Stimulated activated CD8-positive, alpha-beta memory T cell treated with anti-CD3 and anti-CD28 coated beads, Interleukin-4, amount 100 ng/mL, for 24 hours (primary cell): ENCODE measurements at places on chromosomes 7 and 10.

- no peak for DNase-seq
Measured at GRCh38 chr10:49512121-49512809, 26.7 kb downstream of the ERCC6 start.

DNA sequence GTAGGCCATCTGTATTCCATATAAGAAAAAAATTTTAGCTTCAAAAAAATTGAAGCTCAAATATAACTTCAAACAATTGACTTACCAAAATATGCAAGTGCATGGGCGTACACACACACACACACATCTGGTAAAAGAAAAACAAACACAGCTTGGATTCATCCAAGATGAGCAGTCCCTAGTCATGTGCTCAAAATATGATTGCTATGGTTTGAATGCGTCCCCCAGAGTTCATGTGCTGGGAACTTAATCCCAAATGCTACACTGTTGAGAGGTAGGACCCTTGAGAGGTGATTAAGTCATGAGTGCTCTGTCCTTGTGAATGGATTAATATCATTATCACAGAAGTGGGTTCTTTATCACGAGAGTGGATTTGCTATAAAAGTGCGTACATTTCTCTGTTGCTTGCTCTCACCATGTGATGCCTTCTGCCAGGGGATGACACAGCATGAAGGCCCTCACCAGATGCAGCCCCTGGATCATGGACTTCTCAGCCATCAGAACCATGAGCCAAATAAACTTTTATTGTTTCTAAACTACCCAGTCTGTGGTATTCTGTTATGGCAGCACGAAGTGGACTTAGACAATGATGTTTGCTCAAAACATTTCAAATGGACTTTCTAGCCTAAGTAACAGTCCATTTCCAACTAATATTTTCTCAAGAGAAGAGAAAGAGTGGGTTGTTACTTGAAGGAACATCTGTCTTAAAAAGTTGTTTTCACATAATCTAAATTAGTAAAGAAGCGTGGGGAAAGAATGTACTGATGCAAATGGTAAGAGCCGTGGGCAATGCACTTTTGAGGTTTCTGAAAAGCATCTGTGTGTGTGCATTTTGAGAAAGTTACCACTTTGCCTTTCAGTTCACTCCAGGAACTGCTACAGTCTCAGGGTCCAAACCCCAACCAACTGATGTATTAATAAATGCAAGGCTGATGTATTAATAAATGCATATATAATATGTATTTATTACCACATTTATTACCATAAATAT lies 15.1 kb upstream of the SVIL start:
- no peak for DNase-seq

- no peak for DNase-seq
Measured at GRCh38 chr10:113228530-113228929, 278.5 kb downstream of the TCF7L2 start.

GRCh38 chr7:97027427-97028234 lies 3.0 kb upstream of the DLX5 start:
- peak; percentile 44 for DNase-seq

DNA sequence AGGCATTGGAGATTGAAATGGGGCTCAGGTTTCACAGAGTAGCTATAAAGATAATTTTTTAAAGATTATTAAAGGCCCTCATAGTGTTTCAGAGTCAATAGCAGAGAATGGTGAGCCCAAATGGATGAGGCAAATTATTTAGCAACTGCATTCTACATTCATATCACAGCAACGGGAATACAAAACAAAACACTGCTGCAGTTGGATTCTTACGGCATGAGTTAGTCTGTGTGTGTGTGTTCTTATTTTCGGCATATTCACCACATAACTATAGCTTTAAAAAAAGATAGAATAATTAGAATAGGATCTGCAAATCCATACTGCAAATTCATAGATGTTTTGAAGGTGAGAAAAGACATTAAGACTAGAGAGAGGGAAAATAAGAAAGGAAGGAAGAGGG lies 66.0 kb downstream of the SUGCT start:
- DNase-seq: no peak

- no peak for DNase-seq
Measured at GRCh38 chr7:131919920-131920709, 363.7 kb upstream of the PODXL start.

DNA sequence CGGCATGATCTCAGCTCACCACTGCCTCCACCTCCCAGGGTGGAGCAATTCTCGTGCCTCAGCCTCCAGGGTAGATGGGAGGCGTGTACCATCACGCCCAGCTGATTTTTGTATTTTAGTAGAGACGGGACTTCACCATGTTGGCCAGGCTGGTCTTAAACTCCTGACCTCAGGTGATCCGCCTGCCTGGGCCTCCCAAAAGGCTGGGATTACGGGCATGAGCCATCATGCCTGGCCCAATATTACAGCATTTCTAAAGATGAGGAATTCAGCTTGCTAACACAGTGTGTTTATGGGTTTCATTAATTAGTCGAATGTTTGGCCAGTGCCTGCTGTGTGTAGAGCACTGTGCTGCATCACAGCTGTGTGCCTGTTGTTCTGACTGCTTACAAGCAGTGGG lies 3.7 kb downstream of the WDR37 start:
- no peak for DNase-seq

- no peak for DNase-seq
Measured at GRCh38 chr7:141752634-141753033, 11.3 kb upstream of the TAS2R3 start.

DNA sequence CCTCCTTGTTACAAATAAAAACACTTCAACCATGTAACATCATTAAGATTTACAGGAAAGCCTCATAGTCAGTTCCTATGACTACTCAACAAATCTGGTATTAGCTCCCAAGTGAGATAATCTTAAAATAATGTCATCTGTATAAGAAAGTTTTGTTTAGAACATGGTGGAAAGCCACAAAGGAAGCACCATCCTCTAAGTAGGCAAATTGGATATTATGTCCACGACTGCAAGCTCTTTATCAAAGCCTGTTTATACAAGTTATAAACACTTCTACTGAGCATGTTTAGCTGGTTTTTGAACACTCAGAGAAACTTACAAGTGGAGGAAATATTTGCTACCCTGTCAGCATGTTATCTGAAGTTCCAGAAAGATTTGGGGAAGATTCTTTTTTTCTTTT lies 349.8 kb downstream of the ARL4A start:
- DNase-seq: no peak

GRCh38 chr7:50754241-50754640 lies 28.5 kb downstream of the GRB10 start:
- DNase-seq: no peak

GRCh38 chr10:45428611-45429510 lies 54.8 kb downstream of the ALOX5 start:
- DNase-seq: no peak

DNA sequence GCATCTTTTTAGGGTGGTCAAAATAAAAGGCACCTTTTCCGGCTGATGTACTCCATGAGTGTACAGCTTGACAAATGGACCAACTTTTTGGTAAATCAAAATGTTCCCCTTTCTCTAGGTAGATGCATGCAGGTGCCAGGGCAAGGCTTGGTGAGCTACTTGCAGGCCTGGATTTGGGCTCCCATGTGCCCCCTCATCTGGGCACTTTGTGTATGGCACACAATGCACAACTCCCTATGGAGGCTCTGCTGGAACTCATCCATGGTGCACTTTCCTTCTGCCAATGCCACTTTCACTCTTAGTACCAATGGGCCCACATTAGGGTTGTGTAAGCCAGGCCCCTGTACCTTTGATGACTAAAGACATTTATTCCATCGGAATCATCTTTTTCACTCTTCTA lies 300.8 kb downstream of the SDHAF3 start:
- no peak for DNase-seq

DNA sequence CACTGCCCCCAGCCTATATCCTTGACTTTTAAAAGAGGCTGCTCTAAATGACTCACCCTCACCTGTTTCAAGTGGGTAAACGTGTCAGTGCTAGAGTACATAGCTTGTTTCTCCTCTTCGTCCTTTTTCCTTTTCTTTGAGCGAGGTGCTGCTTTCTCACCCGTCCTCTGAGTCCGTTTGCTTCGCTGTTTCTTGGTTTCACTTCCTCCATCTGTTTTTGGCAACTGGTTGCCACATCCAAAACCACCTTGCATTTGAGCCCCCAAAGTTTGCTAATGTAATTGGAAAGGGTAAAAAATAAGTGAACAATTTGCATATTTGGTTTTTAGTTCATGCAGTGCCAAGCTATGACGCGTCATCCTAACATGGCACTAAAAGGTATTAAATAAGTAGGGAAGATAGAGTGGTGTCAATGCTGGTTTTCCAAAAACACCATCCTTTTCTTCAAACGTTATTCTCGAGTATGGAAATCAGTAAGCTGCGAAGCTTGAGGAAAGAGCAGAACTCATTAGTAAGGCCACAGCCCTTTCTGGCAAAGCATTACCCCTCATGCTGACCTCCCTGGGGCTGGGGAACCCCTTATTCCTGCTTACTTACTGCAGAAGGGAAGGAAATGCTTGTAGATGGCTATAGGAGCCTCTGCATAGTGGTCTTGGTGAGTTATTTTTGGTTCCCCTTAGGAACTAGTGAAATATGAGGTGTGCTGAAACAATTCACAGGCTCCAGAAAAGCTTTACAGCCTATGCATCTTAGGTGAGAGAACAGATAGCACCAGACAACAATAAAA lies 133.5 kb downstream of the GALNT11 start:
- DNase-seq: no peak

- no peak for DNase-seq
Measured at GRCh38 chr7:133664528-133664927, 411.6 kb downstream of the EXOC4 start.

GRCh38 chr7:100437150-100438100 lies 1.1 kb upstream of the PPP1R35 start:
- no peak for DNase-seq

DNA sequence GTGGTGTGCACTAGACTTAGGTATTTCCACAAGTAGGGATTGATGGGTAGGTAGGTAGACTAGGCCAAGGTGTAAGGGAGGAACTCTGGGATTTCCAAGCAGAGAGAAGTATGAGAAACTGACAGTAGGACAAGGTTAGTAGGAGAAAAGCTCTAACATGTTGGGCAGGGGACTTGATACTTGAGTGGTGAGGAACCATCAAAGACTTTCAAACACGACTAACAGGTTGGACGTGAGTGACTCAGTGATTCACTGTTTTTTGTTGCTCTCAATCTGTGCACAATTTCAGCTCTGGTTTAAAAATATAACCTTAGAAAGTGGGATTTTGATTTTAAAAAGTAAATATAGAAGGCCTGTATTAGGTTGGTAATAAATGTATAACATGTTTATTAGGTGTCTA lies 44.4 kb downstream of the KLHDC10 start:
- DNase-seq: no peak

- no peak for DNase-seq
Measured at GRCh38 chr7:84490661-84491060, 296.1 kb upstream of the SEMA3A start.

- no peak for DNase-seq
Measured at GRCh38 chr10:94219829-94220228, 142.9 kb downstream of the NOC3L start.

GRCh38 chr7:109029866-109030265 lies 460.2 kb downstream of the DNAJB9 start:
- no peak for DNase-seq

DNA sequence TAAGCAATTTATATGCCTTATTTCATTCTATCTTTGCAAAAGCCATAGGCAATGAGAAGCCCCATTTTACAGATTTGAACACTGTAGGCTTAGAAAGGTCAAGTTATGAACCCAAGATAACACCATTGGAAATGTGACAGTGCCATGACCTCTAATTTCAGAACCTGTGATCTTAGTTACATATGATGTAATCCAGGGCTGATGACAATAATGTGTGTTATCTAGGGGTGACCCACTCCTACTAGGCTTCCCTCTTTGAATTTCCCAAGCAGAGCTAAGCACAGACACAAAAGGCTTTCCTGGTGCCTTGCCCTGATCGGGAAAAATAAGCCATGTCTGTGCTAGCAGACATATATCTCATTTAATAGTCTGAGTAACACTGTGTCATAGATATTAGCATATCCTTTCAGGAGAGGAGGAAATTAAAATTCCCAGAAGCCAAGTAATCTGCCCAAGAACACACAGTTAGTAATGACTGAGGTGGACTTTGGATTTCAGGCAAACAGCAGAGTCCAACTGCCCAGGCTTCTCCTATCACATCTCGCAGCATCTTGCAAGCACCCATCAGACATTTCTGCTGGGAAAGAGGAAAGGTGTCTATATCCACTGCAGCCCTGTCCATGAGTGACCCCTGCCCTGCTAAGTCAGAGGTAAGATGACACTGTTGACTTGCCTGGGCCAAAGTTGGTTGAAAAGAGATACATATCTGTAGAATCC lies 2.8 kb upstream of the TECTB start:
- no peak for DNase-seq

DNA sequence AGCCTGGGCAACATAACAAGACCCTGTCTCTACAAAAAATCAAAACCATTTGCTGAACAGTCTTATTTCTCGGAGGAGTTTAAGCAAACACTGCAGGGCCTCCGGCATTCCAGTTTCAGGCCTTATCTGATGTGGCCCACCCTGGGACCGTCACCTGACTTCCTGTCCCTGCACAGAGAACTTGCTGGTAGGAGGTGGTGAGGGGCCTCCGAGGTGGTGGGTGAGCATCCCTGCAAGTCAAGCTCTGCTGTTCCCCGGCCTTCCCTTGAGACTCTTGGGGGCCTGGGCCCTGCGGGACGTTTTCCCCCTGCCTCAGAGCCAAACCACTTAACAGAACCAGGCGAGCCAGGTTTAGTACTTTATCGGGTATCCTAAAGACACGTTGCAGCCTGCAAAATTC lies 44.5 kb upstream of the AP5Z1 start:
- no peak for DNase-seq

- no peak for DNase-seq
Measured at GRCh38 chr10:100636848-100637553, 101.3 kb downstream of the HIF1AN start.

GRCh38 chr7:95427166-95427565 lies 7.7 kb downstream of the PON2 start:
- no peak for DNase-seq
